Hematopoietic multipotent progenitor cell treated with erythropoietin and hydrocortisone succinate and interleukin-3 and kit ligand, for 8 days (in vitro differentiated cells): ENCODE measurements at places on chromosomes 2 and 18.
A peak's percentile ranks its signal among the peaks of the same experiment; 100 is the strongest.

DNA sequence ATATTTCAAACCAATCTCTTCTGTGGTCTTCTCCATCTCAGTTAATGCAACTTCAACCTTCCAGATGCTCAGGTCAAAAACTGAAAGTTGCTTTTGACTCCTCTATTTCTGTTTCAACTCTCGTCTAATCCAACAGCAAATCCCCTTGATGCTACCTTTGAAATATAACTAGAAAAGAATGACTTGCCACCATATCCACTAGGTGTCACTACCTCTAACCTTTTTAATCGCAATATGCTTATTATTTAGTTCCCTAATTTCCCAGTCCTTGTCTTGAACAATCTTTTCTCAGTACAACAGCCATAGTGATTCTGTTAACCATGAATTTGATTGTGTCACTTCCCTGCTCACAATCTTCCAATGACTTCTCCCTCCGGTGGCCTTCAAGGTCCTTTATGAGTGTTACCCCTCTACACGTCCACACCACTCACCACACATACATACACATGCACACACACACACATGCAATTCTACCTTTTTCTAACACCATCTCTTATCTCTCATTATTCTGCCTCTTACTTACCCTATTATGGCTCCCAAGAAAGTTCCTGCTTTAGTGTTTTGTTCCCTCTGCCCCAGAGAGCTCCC is 245.5 kb upstream of the KCNJ3 start:
- DNase-seq: peak; percentile 30

- no peak for DNase-seq
Measured at GRCh38 chr2:62831729-62832128, 126.2 kb downstream of the EHBP1 start.

DNA sequence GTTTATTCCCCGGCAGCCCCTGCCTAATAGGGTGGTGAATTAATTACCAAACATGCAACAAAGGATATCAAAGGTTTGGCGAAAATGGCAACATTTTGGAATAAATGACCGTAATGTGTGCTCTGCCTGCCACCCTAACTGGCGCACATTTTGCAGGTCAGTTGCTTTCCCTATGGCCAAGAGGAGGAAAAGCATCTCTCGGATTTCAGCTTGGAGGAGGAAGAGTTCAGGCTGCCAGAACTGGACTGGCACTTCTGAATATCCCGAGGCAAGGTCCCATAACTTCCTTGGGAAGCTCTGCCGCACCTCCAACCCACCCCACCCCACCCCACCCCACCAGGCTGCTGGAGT is 37.1 kb downstream of the SLC25A52 start:
- DNase-seq: no peak

GRCh38 chr2:142791335-142791734 is 86.1 kb upstream of the KYNU start:
- DNase-seq: no peak
